Activated effector memory CD4-positive, alpha-beta T cell treated with anti-CD3 and anti-CD28 coated beads, Interleukin-2, amount 50 U/mL, for 16 hours (primary cell): ENCODE measurements at places on chromosomes 2 and 18.

DNA sequence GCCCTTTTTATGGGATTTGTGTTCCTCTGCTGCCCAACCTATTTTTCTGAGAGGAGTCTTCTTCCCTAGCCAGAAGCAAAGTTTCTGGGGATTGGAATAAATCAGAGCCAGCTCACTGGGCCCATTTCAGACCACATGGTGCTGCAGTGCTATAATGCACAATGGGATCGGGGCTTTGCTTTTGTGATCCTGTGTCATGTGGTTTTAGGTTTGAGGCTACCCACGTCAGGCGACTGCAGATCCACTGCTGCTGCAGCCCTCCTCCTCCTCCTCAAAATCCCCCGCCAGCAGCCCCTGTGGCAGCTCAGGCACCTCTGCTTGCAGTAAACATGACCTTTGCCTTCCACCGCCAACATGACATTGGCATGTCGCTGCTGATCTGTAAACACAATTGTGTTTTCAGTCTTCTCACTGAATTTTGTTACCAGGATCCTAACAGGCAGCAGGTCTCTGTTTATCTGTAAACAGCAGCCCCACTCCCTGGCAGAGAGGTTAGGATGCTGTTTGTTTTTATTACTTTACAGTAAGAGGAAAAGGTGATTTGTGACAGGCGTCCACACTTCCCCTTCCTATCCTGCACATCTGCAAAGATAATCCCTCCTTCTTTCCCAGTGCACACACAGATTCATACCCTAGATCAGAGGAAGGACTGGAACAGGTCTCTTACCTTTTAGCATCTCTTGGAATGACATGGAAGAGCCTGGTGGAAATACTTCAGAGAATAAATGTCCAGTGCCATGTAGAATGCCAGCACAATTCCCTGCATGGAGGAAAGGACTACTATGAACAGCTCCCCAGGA, 130.8 kb downstream of the FOXI3 start:
- no peak for DNase-seq

- DNase-seq, result no peak
Measured at GRCh38 chr2:111192776-111193368, 72.2 kb downstream of the BCL2L11 start.

DNA sequence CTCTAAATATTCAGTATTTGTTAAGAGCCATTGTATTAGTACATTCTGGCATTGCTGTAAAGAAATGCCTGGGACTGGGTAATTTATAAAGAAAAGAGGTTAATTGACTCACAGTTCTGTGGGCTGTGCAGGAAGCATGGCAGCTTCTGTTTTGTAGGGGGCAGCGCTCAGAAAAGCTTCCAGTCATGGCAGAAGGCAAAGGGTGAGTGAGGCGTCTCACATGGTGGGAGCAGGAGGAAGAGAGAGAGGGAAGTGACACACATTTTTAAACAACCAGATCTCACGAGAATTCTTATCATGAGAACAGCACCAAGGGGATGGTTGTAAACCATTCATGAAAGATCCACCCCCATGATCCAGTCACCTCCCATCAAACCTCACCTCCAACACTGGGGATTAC, 13.8 kb upstream of the CCDC102B start:
- DNase-seq, result no peak

GRCh38 chr2:99643787-99644418, 154.1 kb upstream of the REV1 start:
- DNase-seq, result no peak

DNA sequence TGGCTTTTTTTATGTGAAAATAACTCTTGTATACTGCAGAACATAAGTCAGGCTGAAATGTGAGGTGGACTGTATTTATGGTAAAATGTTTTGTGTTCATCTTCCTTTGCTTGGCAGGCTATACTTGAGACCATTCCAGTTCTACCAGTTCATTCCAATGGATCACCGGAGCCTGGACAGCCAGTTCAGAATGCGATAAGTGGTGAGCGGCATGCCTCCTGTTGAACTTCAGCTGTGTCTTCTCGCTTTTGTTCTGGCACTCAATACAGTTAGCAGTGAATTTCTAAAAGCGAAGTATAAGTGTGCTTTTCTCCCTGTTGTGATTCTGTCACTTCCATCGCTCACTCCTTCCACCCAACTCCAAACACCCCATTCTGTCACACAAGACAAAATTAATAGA, 138.5 kb downstream of the ARHGAP28 start:
- DNase-seq, result no peak

DNA sequence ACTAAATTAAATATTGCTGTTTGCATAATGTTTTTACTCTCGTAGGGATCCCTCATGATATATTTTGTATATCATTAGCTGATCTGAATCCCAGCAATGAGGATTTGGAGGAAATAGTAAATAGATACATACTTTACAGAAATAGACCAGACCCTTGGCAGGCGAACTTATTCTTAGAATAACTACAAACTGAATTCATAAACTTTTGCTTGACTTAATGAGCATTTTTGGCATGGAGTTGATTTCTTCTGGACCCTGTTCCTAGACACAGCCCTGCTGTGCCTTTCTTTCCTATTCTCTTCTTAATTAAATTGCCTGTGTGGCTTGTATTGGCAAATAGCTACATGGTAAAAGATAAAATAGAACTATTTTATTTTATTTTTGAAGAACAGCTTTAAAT, 145.9 kb downstream of the GREB1L start:
- no peak for DNase-seq

- DNase-seq, result no peak
Measured at GRCh38 chr2:80361904-80362303, 57.4 kb upstream of the LRRTM1 start.

- peak; percentile 58 for DNase-seq
Measured at GRCh38 chr2:233338046-233338445, 16.2 kb upstream of the DGKD start.

DNA sequence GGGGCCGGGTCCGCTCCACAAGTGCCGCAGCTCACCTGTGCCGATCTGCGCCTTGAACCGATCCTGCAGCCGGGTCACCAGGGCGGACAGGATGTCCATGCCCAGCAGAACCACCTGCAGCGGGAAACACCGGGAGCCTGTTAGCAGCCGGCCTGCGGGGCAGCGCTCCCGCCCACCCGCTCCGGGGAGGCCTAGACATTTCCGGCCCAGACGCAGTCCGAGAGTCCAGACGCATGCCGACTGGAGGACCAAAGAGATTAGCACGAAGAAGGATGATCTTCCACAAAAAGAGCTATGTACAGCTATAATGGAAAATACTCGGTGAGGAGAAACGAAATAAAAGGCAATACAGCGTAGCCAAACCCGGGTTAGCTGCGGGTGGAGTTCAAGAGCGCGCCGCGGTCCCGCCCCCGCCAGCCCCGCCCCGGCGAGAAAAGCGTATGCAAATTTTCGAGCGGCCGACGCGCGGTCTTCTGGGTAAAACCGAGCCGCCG, 421 bp upstream of the RNU4ATAC start:
- peak; percentile 95 for DNase-seq

DNA sequence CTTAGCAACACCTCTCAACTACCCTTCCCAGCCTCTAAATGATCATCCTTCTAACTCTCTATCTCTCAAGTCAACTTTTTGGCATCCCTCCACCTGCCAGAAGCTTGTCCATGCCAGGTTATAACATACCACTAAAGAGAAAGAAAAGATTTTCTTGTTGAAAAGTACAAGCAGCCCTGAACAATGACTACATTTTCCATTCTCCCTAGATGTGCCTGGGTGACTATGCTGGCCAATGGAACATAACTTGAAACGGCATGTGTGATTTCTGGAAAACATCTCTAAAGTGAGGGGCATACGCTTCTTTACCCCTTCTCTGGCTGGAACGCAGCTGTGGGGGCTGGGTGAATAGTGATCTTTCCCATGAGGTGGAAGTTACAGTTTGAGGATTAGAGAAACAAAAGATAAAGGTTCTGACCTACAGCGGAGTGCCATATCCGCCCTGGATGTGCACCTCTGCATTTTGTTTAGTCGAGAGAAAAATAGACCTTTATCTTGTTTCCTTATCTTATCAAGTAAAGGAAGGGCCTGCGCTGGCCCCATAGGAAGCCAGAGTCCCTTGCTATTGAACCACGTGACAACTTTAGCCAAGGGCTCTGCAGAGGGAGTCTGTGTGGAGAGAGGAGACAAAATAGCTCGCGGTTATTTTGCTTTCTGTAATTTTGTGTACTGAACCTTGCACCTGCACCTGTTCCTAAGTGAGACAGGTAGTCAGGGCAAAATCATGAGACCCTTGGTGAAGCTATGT, 436.8 kb downstream of the TGIF1 start:
- no peak for DNase-seq

- DNase-seq, result no peak
Measured at GRCh38 chr2:58842501-58843155, 601.5 kb upstream of the FANCL start.

DNA sequence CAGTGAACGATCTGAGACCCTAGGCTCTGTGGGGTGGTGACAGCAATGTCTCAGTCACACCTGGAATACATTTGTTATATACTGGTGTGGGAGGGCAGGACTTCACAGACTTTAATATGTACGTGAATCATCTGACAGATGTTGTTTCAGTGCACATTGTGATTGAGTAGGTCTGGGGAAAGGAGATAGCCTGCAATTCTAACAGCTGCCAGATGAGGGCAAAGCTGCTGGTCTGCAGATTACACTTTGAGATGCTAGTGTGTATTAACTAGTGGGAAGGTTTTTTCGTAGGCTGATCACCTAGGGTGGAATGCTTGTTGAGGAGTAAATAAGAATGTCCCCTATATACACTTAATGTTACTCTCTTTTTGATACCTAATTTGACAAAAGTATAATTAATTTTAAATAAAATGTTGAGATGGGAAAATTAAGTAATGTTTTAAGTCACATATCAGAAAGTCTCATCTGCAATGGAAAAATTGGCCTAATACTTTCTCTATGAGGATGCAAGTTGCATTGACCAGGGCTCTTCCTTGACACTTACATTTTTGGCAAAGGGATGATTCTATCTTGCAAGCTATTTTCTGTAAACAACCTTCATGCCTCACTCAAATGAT, 496.9 kb upstream of the HNMT start:
- DNase-seq, result no peak

DNA sequence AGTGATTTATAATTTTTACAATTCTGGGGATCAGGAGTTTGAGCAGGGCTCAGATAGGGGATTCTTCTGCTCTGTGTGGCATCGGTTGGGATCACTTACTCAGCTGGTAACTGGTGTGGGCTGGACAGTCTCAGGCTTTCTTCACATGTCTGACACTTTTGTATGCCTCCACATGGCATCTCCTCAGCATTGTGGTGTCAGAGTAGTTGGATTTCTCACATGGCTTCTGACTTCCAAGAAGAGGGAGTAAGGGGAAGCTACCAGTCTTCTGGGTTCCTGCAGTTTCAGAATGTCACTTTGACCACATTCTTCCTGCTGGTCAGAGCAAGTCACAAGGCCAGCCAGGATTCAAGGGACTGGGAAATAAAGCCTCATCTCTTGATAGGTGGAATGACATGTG, 55.6 kb downstream of the NCOA1 start:
- no peak for DNase-seq

DNA sequence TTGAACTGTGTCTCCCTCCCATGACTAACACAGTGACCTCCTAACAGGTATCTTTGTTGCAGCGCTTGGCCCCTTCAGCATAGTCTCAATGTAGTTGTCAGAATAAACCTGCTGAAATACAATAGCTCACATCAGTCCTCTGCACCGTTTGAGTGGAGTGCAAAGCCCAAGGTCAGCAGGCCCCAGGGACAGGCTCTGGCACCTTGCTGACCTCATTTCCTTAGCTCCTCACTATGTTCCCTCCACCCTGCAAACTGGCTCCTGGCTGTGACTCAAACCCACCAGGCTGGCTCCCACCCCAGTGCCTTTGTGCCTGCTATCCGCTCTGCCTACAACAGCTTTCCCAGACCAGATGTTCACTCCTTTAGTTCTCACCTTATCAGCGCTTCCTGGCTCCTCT, 146.7 kb downstream of the LRATD1 start:
- DNase-seq, result no peak

GRCh38 chr2:37984589-37984988, 59.5 kb downstream of the RMDN2 start:
- no peak for DNase-seq

- DNase-seq, result no peak
Measured at GRCh38 chr2:205787761-205788160, 105.5 kb downstream of the NRP2 start.

GRCh38 chr2:102792568-102793208, 30.9 kb downstream of the TMEM182 start:
- no peak for DNase-seq

DNA sequence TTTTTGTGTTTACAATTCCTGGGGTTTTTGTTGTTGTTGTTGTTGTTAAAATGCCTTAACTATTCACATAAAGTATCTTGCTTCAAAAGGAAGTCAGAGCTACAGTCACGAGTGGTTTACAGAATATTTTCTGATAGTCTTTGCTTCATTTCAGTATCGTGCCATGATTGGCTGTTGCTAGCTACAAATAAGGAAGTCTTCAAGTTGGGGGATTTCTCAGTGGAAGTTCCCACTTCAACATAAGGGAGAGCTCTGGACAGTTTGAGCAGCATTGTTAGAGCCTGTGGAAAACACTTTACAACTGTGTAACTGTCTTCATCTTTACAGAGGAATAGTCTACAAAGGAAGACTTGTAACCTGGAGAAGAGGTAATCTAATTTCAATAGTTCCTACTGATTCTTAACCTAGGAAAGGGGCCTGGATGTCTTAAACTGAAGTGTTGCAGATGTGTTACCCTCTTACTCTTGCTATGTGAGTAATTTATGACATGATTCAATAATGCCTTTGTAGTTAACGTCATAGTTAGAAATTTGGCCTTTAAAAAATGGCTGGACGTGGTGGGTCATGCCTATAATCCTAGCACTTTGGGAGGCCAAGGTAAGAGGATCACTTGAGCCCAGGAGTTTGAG, 23.4 kb upstream of the TANK start:
- peak; percentile 66 for DNase-seq

- DNase-seq, result no peak
Measured at GRCh38 chr2:105590780-105591660, 153.7 kb upstream of the NCK2 start.

DNA sequence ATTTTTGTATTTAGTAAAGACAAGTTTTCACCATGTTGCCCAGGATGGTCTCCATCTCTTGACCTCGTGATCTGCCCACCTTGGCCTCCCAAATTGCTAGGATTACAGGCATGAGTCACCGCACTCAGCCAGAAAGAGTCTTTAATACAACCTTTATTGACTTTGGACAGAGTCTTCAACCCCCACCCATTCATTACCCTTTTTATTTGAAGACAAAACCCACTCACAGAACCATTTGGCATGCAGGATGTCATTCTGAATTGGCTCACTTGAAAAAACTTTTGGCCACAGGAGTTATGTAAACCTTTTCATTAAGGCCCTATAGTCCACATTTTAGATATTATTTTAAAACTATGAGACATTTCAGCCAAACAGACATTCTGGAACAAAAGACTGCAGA, 217.9 kb upstream of the RND3 start:
- DNase-seq, result no peak
